ENCODE measurements at places on chromosomes 6 and 20. TPM values are rescaled to one million over a fixed set of nuclear protein-coding genes. Genes with fewer than 3 reads are reported as not detected.

DEFB132 gene
- total RNA-seq = not detected

EYA4 gene
- total RNA-seq = 57.8 TPM

LTB gene
- not detected for total RNA-seq

FERMT1 gene
- 0.09 TPM for total RNA-seq

HNF4A gene
- 0.51 TPM for total RNA-seq

ID4 gene
- total RNA-seq = 5.8 TPM

ATRN gene
- total RNA-seq = 15.4 TPM

RBBP9 gene
- total RNA-seq = 7.2 TPM

ASF1A gene
- total RNA-seq = 11.2 TPM

SGK2 gene
- total RNA-seq = 0.36 TPM

DLK2 gene
- total RNA-seq = 0.20 TPM

CALHM5 gene
- 0.56 TPM for total RNA-seq

CLVS2 gene
- total RNA-seq = 0.20 TPM

CRIP3 gene
- total RNA-seq = 0.68 TPM

ANKEF1 gene
- 0.82 TPM for total RNA-seq

PEX3 gene
- total RNA-seq = 18.2 TPM

Data from gastrocnemius medialis (tissue), 4 donors.